ENCODE measurements at places on chromosomes 1 and 21.

DNA sequence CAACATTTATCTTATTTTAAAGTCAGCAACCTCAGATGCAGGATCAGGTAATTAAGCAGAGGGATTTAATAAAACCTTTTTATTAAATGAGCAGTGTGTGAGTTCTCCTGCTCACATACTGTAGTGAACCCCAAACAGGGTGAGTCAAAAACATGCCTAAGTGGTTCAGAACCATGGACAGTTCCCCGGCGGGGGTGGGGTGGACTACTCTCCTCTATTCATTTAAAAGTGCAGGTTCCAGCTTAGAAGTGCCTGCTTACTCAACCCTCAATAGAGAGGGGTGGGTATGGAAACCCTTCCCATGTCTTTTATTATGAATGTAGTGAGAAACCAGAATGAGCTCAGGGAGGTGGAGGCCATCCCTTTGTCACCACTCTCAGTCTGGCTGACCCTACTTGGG lies 397.9 kb downstream of the HHAT start:
- DNase-seq, result peak; percentile 56

GRCh38 chr1:17877896-17878295 lies 122.8 kb downstream of the ACTL8 start:
- no peak for DNase-seq

DNA sequence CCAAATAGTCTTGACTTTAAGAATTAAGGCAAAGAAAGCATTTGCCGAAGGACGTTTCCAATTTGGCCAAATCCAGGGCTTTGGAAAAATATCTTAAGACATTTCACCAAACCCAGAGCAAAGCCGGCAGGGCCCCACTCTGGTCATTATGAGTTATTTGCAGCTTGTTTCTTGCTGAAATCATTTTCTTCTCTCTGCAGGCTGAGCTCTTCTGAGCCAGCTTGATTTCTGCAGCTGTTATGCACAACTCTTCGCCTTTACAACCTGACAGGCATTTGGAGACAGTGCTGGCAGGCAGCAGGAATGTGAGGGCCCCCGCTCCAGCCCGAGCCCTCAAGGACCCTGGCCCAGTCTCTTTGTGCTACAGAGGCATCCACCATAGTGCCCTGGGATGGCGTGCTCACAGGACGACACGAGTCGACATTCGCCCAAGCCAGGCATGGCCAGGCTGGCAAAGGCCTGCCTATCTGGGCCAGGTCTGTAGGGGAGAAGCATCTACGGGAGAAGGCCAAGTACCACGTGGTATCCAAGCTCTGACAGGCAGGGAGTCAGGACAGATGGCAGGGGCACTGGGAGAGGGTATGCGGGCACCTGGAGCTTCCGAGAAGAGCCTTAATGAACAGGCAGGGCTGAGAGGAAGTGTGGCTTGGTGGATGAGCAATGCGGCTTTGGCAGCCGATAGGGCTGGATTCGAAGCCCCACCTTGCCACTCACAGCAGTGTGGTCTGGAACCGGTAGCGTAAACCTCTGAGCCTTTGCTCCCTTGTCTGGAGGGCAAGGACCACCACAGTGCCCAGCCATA lies 32.3 kb downstream of the SYF2 start:
- no peak for DNase-seq

DNA sequence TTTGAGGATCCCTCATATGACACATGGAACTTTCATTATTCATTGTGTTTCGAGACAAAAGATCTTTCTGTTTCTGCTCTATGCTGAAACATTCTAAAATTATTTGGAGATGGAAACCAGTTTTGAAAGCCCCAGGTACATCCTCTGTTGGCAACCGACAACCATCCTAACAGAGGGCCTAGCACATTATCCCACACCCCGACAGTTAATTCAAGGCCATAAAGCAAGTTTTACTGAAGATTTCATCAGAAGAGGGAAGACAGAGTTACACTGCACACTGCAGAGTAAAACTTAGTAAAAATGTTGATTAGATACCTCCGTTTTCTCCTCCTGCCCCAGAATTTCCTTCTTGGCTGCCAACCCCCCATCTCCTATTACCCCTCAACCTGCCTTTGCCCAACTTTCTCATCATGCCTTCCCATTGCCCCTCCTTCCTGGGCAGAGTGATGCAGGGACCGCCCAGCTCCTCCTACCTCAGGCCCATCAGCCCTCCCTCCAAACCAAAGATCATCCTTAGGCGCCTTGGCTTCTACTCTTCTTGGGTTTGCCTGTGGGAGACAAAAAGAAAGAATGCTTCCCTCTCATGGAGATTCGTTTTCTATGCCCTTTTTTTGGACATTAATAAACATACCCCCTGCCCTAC lies 52.9 kb upstream of the CITED4 start:
- no peak for DNase-seq

GRCh38 chr21:15751546-15751945 lies 21.8 kb downstream of the USP25 start:
- DNase-seq, result no peak

- no peak for DNase-seq
Observed at GRCh38 chr1:14606632-14607031, 8.1 kb downstream of the KAZN start.

DNA sequence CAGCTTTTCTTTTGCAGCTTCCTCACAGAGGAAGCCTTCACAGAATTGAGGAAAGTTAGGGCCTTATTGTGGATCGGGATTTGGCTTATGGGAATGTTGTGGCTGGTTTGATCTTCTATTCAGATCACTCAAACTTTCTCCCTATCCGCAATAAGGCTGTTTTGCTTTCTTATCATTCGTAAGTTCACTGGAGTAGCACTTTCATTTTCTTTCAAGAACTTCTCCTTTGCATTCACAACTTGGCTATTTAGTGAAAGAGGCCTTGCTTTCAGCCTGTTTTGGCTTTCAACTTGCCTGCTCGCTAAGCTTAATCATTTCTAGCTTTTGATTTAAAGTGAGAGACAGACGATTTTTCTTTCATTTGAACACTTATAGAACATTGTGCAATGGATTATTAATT lies 181.9 kb upstream of the B3GALT2 start:
- no peak for DNase-seq

- DNase-seq, result peak; percentile 66
Observed at GRCh38 chr1:220827445-220828178, 40.9 kb downstream of the MTARC1 start.

DNA sequence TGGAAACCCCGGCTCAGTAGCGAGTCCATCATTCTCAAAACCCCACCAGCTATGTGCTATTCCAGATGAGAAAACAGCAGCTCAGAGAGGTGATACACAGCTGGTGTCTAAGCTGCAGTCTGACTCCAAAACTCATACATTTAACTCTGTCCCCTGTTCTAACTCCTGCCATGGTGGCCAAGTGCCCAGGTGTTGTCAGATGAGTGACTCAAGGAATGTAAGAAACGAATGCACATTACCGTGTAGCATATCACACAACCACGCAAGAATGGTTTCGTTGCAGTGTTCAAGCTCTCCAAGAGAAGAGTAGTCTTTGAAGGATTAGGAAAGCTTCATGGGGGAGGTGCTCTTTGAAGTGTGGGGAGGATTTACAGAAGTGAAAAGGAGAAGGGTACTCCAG lies 4.7 kb upstream of the XKR8 start:
- no peak for DNase-seq

- DNase-seq, result no peak
Observed at GRCh38 chr1:70633004-70633403, 221.9 kb downstream of the CTH start.

- peak; percentile 56 for DNase-seq
Observed at GRCh38 chr1:78617615-78618026, 2.6 kb upstream of the IFI44L start.

DNA sequence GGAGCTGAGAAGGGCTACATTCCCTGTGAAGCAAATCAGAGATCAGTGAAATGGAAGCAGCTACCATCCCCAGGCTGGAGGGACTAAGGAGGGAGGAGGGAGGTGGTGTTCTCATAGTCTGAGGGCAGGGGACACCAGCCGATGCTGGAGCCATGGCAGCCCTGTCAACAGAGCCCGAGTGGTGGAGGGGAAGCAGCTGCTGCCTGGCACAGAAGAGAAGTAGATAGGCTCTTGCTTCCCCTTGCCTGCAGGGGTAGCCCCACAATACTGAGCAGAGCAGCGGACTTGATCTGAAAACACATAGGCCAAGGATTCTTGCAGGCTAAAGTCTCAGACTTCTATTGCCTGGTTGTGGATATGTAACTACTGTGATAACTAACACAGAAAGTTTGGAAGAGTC lies 255.1 kb downstream of the FGGY start:
- DNase-seq, result no peak

GRCh38 chr1:33162141-33162540 lies 19.7 kb downstream of the TRIM62 start:
- no peak for DNase-seq

DNA sequence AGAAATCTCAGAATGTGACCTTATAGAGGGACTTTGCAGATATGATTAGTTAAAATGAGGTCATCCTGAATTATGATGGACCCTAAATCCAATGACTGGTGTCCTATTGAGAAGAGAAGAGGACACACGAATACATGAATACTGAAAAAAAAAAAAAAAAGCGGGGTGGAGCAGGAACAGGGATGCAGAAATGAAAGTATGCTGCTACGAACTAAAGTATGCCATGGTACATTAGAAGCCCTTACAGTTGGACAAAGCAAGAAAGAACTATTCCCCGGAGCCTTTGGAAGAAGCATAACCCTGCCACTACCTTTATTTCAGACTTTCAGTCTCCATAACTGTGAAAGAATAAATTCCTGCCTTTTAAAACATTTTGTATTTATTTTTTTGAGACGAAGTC lies 557.9 kb upstream of the NCAM2 start:
- no peak for DNase-seq

GRCh38 chr1:233668146-233668724 lies 54.3 kb downstream of the KCNK1 start:
- no peak for DNase-seq

- no peak for DNase-seq
Observed at GRCh38 chr1:232456714-232457113, 173.2 kb downstream of the SIPA1L2 start.

GRCh38 chr1:201448990-201449389 lies 20.0 kb downstream of the PHLDA3 start:
- no peak for DNase-seq

DNA sequence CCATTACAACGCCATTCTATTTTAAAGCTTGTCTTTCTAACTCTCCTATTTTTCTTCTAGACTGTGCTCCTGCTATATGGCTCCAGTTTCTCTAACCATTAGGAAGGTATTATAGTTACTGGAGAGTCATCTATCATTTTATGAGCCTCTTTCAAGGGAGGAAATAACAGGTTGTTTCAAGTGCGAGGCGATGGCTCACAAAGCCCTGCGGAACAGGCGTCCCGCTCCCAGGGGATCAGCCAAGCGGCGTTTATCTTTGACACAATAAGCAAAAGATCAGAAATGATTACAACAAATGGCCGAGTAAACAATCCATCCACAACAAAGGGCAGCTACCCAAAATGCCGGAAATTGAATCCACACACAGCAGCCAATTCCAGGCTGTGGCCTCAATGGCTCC lies 249.5 kb upstream of the POU3F1 start:
- DNase-seq, result no peak

DNA sequence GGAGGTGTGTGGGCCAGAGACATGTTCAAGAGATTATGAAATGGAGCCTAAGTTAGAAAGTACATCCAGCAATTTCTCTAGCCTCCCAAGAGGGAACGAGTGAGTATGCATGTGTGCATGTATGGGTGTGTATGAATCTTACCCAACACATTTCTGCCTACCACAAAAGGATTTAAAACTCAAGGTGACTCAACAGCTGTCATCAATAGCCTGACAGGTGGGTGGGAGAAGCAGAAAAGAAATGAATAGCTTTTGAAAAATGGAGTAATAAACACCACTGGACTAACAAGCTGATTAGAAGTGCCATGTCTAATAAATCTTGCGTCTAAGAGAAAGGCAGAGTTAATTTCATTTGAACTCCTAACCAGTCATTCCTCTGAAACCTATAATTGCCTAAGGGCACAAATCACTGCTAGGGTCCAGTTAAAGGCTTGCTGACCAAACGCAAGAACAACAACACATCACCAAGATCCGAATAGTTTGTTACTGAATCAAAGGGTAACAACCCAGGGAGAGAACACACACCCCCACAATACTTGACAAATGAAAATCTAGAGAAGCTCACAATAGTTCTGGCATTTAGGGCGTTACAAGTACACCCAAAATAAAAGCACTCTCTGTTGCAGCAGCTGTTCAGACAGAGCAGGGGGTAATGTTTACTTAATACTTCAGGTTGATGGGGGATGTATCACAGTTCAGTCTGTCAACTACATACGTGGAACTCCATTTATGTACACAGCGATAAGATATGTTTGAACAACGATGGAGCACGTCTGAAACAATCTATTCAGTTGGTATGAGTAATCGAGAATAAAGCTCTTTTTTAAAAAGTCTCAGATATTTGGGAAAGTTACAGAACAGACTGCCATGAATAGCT lies 1.4 kb downstream of the KIAA0319L start:
- DNase-seq, result no peak

- DNase-seq, result no peak
Observed at GRCh38 chr21:42013931-42014330, 3.8 kb upstream of the ZBTB21 start.

DNA sequence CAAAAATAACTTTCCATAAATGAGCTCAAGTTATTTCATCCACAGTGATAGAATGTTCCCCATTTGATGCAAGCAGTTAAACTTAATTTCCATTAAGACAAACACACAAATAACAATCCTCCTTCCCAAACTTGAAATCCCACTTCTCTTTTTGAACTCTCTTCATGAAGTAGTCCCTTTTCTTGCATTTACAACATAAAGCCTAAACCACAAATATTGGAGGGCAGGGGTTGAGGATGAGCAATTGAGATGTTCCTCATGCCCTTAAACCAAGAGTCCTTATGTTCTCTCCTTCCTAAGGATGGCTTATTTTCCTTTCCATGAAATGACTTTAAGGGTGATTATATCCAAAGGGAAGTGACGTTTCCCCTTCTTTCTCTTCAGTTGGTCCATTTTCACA lies 228.8 kb downstream of the DISC1 start:
- no peak for DNase-seq

GRCh38 chr21:34647555-34647954 lies 21.2 kb upstream of the CLIC6 start:
- no peak for DNase-seq

GRCh38 chr1:145886816-145887215 lies 1.1 kb upstream of the ANKRD35 start:
- DNase-seq, result no peak

- no peak for DNase-seq
Observed at GRCh38 chr1:168767894-168768584, 39.0 kb upstream of the DPT start.

GRCh38 chr1:159468321-159468720 lies 28.8 kb downstream of the OR10J1 start:
- DNase-seq, result no peak

DNA sequence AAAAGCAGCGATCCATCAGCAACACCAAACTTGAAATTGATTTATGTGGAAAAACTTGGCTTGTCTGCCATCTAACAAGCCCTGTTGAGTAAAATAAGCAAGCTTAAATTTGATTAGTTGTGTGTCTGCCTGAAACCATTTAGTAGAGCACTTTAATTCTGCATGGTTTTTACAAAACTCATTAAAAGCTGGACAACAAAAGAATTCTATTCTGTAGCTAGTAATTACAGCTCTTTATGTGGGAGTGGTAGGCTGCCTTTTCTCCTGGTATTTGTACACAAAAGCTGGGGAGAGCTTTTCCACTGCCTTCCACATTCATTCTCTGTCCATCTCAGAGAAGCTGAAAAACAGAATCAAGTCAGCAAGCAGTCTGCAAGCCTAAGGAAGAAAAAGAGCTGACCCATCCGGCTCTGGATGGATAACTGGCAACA lies 1.7 kb downstream of the ETS2 start:
- peak; percentile 30 for DNase-seq

GRCh38 chr1:91402023-91402422 lies 2.6 kb downstream of the HFM1 start:
- DNase-seq, result no peak

GRCh38 chr1:112878321-112878720 lies 77.7 kb downstream of the SLC16A1 start:
- DNase-seq, result peak; percentile 29

GRCh38 chr1:53306168-53306567 lies 21.7 kb downstream of the LRP8 start:
- DNase-seq, result no peak

Data from ELF-1 (cell line).